ENCODE measurements at places on chromosomes 2 and 18.

GRCh38 chr2:129239141-129239540 is 740.3 kb upstream of the RAB6C start:
- DNase-seq: no peak

DNA sequence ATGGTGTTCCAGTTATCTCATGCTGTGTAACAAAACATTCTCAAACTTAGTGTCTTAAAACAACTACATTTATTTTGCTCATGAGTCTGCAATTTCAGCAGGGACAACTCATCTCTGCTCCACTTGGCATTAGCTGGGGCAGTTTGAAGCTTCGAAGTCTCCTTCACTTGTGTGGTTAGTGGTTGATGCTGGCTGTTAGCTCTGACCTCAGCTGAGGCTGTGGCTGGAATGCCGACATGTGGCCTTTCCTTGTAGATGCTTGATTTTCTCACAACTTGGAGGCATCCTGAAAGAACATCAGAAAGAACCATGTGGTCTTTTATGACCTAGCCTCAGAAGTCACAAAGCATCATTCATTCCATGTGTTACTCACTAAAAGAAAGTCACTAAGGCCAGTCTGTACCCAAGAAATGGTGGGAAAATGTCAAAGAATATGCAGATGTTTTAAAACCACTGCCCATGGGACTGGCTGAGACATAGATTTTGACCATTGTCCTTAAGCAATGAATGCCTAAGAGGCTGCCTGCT is 3.8 kb upstream of the TMSB10 start:
- no peak for DNase-seq

DNA sequence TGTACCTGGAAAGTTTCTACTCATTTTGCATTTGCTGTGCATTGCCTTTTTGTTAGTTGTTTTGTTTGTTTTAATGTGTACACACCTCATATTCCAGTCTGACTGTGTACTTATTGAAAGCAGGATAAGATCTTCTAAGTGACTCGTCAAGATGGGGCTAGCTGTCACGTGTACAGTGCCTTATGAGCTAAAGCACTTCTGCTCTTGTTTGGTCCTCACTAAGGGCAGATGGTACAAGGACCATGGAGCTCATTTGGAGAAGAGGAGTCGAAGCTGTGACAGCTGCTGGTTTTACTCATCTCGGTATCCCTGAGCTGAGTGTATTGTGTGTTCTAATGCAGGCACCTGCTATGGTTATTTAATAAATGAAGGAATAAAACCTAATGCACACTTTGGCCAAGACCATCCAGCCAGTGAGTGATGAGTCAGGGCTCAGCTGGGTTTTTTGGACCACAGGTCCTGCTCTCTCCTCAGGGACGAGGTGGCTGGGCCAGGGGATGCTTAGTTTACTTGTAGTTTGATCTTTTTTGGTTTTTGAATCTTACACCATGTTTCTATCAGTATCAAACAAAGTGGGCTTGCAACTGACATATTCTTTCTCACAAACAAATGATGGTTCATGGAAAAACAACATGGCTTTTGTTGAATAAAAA is 152.5 kb upstream of the APCDD1 start:
- no peak for DNase-seq

GRCh38 chr2:201228271-201228911 is 31.9 kb upstream of the CASP8 start:
- no peak for DNase-seq

DNA sequence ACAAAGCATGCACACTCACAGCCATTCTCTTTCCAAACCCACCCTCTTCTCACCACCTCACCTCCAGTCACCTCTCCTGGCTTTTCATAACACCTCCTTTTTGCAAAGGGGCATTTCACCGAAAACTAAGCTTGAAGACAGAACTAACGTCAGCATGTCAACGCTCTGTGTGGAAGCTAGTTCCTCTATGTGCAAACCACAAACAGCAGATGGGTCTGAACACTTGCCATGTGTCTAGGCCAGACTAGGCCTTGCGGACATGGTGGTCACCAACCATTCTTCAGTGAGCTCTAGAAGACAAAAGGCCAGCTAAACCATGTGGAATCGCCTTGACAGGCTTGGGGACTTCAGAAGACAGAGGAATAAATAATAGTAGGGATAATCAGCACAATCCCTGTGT is 148.5 kb downstream of the TXNL1 start:
- no peak for DNase-seq

- DNase-seq: no peak
Measured at GRCh38 chr2:118729760-118730159, 117.7 kb downstream of the EN1 start.

DNA sequence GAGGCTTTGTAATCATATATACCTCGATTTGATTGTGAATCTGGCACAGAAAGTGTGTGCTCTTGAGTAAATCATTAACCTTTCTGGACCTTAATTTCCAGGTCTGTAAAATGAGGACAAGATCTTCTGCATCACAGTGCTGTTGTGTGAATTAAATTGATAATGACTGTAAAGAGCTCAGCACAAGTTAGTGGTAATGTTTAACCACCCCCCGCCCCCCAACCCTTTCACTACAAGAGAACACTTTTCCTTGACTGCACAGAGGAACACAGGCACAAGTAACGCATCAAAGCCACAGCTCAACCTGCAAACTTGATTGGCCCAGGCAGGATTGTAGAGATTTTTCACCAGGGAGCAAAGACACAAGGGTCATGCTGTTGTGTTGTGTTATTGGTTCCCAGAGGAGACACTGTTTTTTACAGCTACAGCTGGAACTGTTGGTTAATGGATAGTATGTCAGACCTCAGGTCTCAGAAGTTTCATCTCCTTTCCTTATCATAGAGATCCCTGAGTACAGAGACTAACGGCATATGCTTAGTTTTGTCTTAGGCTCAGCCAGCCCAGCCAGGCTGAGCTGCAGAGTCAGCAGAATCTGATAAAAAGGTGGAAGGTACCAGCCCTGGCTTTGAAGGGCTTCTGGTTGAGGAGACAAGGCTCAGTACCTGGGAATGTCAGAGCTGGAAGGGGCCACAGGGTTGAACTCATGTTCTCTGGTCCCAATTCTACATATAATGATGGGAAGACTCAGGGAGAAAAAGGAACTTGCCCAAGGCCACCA is 10.6 kb downstream of the SETBP1 start:
- DNase-seq: no peak

GRCh38 chr18:741931-742512 is 29.6 kb upstream of the ENOSF1 start:
- no peak for DNase-seq

- no peak for DNase-seq
Measured at GRCh38 chr18:8091035-8091434, 518.2 kb upstream of the RAB12 start.

- no peak for DNase-seq
Measured at GRCh38 chr2:197108758-197109157, 182.3 kb upstream of the PGAP1 start.

- no peak for DNase-seq
Measured at GRCh38 chr18:289026-289425, 21.2 kb upstream of the THOC1 start.

DNA sequence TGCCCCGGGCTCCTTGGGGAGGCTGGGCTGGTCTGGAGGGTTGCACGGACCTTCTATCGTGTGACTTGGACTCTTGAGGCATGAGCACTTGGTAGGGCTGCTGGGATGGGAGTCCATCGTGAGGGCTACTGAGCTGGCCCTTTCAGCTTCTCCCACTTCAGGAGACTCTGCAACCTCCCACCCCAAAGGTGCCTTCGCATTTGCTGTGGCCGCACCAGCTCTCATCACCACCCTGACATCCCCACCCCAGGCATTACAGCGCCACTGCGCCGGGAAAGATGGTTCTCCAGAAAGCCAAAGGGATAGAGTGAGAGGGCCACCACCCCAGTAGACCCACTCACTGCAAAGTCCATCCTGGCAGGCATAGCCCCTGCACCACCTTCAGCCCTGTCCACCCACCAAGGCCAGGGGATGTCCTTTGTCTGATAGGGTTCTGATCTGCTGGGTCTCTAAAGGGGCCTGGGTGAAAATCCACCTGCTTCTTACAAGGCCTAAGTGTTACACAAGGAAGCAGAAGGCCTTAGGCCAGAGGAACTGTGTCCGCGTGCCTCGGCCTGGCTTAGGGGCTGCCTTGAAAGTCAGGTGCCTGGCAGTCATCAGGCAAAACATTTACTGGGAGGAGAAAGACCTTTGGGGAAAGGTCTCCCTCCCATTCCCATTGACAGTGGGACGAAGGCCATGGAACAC is 5.1 kb downstream of the EHD3 start:
- DNase-seq: no peak

DNA sequence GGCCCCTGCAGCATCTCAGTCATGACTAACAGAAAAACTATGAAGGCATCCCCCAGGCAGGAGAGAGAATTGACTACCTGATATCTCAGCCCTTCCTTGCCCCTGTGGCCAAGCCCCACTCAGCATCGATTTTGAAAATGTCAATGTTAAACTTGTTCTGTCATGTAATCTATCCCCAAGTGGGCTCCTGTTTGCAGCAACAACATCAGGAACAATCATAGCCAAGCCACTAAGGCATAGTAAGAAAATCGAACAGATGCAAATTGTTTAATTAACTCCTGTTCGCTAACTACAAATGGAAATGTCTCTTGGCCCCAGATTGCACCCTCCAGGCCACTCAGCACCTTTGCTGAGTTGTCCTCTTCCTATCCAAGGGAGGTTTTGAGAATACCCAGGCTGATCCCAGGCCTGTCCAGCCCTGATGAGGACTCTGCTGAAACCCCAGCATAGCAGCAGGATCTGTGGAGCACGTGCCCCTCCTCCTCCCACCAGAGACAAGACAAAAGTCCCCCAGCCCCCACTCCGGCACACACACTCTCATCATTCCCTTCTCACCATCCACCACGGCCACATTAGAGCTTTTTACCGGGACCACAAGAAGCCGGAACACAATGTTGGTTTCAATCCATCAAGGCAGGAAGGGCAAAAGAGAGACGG is 150.1 kb downstream of the TNS1 start:
- no peak for DNase-seq

DNA sequence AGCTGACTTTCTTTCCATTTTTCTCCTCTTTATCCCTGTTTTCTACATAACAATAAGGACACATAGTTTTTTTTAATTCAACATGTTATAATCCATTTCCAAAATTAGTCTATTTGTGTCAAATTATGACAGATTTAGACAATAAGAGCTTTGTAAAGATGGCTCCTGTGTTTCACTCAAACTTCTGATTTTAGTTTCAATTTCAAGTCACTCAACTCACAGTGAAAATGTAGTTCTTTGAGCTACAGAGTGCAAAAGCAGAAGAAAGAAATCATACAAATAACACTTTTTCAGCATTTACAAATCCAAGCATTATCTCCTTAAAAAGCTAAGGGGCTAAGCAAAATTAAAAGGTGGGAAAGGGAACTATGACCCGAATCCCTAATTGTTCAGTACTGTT is 340.7 kb upstream of the TRIB2 start:
- DNase-seq: no peak

- no peak for DNase-seq
Measured at GRCh38 chr2:240204431-240205276, 64.2 kb upstream of the OTOS start.

GRCh38 chr18:77167251-77167650 is 34.7 kb upstream of the MBP start:
- DNase-seq: no peak

- no peak for DNase-seq
Measured at GRCh38 chr2:232900811-232901735, 31.0 kb downstream of the SNORC start.

GRCh38 chr18:53698907-53699306 is 525.6 kb downstream of the MBD2 start:
- no peak for DNase-seq

- no peak for DNase-seq
Measured at GRCh38 chr2:75607988-75608683, 38.4 kb upstream of the MRPL19 start.

DNA sequence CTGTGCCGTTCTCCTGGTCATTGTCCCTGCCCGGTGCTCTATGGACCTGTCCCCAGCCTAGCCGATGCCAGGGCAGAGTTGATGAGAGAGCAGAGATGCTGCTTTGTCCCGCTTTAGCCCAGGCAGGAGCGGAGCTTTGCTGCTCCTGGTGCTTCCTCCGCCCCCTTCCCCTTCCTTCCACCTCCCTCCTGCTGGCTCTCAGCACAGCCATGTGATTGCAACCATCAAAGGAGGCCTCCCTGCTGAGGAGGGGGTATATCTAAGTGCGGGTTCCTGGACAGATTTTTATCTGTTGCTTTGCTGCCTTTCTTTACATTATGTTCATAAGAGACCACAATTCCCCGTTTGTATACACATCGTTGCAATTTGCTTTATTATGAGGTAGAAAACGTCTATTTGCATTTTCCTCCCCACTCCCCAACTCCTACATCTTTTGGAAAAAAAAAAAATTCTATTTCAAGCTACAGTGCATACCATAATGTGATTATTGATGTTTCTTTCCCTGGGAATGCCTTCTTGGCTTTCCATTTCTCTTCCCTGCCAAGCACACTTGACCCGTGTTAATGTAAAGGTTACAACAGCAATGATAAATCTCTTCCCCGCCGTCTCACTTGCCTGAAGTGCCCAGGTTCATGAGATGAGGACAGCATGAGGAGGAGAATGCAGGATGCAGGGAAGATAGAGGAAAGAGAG is 25.4 kb downstream of the ALPK2 start:
- DNase-seq: no peak

GRCh38 chr2:240635998-240636547 is 10.8 kb downstream of the GPR35 start:
- no peak for DNase-seq

DNA sequence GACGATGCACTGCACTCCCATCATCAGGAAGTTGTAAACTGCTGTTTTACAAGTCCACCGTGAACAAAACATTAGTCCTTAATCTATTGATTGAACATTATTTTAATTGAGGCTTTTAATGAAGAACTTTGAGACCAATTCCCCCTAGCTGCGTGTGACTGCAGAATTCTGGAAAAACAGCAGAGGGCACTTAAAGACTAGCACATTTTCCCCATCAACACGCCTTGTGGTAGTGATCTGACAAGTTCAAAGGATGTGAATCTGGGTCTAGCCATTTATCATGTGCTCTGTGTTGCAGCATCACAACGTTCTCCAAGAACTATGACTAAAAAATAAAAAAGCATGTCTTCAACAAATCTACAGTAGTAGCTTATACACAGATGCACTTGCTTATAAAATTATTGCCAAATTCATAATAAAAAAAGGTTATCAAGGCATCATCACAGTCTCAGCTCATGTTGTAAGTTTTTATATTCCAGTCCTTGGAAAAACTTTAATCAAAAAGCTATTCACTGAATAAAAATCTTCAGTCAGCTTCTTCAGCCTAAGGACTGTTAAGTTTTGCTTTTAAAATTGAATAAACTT is 35.8 kb downstream of the SKOR2 start:
- no peak for DNase-seq

- DNase-seq: peak; percentile 18
Measured at GRCh38 chr18:50194631-50195532, at the start of gene MYO5B. Gene MYO5B, minus strand, starts transcription at chr18:50195147. Its CDS starts 354 bp downstream, at chr18:50194793.

DNA sequence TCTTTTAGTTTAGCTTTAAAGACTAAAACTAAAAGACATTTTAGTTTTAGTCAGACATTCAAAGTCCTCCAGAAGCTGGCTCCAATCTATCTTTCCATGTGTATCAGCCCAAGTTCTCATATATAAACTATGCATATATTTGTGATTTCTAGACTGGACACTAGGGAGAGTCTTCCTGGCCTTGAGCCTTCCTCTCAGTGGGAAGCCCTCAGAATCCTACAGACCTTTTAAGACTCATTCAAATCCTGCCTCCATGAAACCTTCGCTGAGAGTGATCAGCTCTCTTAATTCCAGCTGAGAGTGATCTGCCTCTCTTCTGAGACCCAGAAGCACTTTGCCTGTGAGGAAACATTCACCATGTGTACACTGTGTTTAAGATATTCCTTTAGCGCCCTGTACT is 452.7 kb downstream of the TGIF1 start:
- no peak for DNase-seq

Data from stimulated activated CD8-positive, alpha-beta memory T cell treated with anti-CD3 and anti-CD28 coated beads, Interleukin-7, amount 100 ng/mL, for 1 hour (primary cell).